ENCODE measurements at places on chromosomes 11 and 22.

DNA sequence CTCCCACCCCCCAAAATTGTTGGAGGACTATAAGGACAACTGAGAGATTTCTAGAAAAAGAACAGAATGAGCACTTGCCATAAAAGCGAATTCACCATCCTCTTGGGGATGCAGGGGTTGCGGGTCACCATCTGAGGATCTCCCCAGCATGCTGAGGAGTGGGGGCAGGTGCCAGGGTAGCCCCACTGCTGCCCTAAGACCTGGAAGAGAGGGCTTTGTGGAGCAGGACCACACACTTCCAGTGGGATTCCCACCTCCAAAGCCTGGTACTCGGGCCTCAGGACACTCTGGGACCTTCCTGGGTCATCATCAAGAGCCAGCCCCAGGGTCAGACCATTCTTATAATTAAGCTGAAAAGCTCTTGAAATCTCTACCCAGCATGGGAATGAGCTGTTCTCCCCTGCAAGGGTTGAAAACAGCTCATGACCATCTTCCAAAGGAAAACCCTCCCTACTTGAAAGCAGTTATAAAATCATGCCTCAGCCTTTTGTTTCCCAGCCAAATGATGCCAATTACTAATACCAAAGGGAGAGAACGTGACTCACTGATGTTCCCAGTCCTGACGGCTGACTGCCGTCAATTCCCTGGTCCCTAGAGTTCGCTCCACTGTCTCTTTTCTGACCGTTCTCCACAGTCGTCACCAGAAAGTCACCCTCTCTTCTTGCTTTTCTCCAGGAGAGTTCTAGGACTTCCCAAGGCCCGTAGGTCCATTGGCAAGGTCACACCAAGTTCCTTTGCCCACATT lies 76.8 kb upstream of the CREB3L1 start:
- no peak for DNase-seq

- no peak for DNase-seq
These were observed 18.0 kb upstream of the TMEM218 start for GRCh38 chr11:125129316-125129993.

GRCh38 chr11:112785149-112785548 lies 176.1 kb upstream of the NCAM1 start:
- DNase-seq = no peak

GRCh38 chr11:9720290-9720630 lies 56.4 kb downstream of the SWAP70 start:
- DNase-seq = no peak

All from CD8-positive, alpha-beta T cell (primary cell).